ENCODE measurements at places on chromosomes 11 and 22.

- DNase-seq: no peak
These were observed 569.9 kb upstream of the CADM1 start for GRCh38 chr11:116073854-116074837.

GRCh38 chr11:17405232-17406005 lies 17.0 kb upstream of the KCNJ11 start:
- DNase-seq: no peak

- no peak for DNase-seq
These were observed 65.8 kb upstream of the NECTIN1 start for GRCh38 chr11:119794756-119795155.

- DNase-seq: no peak
These were observed 237.3 kb downstream of the ST3GAL4 start for GRCh38 chr11:126592496-126593410.

DNA sequence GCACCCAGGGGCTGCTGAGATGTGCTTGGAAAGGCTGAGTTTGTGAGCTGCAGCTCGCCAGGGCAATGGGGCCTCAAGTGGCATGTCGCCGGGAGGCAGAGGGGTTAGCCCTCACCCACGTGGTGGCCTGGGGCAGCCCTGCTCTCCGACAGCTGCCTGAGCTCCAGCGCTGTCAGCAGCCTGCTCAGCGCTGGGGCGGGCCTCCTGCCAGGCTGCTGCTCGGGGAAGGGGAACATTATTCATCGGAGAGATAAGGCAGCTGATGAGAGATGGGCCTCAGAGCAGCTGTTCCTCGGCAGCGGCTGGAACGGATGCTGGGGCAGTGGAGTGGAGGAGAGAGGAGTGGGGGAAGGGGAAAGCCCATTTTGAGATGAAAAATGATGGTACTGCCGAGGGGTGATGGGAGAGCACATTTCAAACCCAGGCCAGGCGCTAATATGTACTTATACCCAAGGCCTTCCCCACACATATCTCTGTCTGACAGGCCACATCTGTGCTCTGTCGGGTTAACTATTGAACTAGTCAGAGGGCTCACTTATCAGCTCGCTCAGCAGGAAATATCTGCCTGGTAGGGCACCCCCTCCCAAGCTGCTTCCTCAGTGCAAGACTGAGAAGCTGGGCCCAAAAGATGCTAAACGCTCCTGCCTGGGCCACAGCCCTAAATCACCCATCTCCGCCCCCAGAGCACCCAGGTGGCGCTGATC lies 79.5 kb downstream of the TIMP3 start:
- DNase-seq: no peak

GRCh38 chr11:18765554-18765953 lies 26.0 kb downstream of the PTPN5 start:
- no peak for DNase-seq

DNA sequence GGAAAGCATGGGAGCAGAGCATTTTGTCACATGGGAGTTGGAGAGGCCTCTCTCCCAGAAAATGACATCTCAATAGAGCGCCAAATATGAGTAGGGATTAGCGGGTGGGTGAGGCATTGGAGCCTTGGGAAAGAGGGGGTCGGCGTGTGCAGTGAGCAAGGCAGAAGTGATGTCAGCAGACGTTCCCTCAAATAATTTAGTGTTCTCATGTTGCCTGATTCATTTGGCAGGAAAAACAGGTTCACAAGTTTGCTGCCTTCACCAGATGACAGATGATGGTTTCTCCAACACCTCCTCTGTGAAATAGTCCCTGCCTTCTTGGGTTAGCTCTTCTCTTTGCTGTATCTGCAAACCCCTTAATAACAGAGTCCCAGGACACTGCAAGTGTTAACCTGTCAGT lies 118.5 kb upstream of the ARHGAP20 start:
- DNase-seq: no peak

GRCh38 chr22:50490531-50491308 lies 4.1 kb downstream of the MIOX start:
- DNase-seq: no peak

GRCh38 chr11:67435031-67435726 lies 2.3 kb downstream of the PTPRCAP start:
- no peak for DNase-seq
